ENCODE measurements at places on chromosomes 16 and 17.

- DNase-seq = no peak
Observed at GRCh38 chr16:73997340-73997711, 299.3 kb upstream of the PSMD7 start.

- no peak for DNase-seq
Observed at GRCh38 chr16:54334208-54334607, 47.6 kb upstream of the IRX3 start.

DNA sequence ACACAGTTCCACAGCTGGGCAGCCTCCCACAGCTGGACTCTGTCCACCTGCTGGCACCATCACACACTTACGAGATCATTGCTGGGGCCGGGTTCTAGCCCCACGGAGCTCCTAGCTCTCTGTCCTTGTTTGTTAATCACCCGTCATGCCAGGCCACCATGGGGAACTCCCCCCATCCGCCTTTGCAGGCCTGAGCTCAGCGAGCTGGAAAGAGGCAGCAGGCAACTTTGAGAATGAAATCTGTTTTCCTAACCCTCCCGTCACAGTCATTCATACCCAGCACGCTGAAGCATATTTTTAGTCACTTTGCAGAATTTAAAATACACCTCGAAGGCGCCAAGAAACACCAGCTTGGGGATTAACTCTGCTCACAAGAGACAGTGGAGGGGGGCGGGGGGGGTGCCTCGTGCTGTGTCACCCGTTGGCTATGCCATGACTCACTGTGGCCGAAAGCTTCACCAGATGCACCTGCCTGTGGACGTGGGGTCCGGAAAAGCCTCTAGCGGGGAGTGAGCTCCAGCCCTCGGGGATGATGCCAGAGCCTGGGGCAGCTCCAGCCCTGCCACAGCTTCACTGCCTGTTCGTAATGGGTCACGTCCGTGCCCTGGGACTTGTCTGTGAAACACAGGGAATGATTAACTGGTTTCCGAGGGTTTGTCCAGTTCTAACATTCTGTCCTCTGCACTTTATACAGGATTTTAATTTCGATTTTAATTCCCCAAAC lies 1.4 kb upstream of the SPNS2 start:
- no peak for DNase-seq

DNA sequence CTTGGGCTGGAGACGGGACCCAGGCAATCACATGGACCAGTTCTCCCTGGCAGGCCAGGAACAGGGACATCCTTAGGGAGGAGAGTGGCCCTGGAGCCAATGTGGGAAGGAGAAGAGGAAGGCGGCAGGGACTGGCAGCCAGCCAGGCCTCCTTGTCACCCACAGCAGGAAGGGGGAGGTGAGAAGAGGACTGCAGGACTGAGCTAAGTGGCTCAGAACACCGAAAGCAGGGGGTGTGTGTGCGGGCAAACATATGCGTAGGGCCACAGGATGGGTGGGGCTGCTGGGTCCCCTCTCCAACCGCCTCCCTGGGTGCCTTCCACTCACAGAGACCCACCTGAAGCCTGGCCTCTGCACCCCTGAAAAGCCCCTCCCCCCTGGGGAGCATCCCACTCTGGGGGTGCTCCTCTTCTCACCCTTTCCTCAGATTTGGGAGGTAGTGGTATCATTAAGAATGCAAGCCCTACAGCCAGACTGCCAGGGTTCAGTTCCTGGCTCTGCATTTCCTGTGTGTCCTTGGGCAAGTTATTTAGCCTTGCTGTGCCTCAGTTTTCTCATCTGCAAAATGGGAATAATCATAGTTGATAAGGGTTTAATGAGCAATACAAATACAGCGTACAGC lies 8.1 kb downstream of the PNMT start:
- peak; percentile 82 for DNase-seq

DNA sequence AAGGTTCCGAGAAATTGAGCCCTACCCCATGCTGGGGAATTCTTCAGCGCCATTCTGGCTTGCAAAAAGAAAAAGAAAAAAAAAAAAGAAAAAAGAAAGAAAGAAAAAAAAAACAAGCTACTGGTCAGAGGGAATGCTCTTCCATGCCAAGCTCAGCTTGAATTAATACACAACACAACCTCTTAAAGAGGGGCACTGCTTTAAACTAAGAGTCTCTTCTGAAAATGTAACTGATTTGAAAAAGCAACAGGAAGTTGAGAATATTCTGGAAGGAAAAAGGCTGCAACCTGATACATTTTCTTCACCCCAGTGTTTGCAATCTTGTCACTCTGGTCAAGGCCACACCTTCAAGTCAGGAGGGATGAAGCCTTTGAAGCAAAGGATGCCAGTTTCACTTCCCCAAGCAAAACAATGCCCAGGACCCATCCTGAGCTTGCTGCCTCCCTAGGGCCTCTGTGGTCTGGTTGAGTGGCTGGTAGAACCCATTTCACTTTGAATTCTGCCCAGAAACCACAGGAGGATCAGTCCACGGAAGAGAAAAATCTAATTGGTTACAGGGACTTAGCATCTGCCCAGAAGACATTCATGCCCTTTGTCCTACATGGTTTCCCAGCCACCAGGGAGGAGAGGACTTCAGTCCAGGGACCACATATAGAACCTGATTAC lies 389.7 kb downstream of the SOX9 start:
- DNase-seq = no peak

- no peak for DNase-seq
Observed at GRCh38 chr17:38320482-38320881, 23.3 kb downstream of the GPR179 start.

DNA sequence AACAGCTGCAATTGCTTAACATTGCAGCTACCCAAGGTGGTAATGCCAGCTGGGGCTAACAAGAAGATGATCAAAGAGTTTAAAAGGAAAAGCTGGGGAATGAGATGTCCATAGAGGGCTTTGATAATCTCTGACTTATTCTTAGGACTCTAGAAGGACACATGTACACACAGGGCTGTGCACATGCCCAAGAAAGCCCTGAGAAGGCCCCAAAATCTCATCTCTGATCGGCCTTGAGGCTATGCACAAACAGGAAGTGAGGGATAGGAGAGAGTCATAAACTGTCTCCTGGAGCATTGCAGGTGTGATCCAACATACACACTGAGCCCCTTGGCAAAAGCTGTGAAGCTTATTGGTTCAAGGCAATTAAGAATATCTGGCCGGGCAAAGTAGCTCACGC lies 17.2 kb upstream of the RABEP1 start:
- DNase-seq = no peak

All from activated naive CD4-positive, alpha-beta T cell treated with anti-CD3 and anti-CD28 coated beads, Interleukin-2, amount 10 ng/mL, durations not matched to agents 7 days and 5 days (primary cell).